ENCODE measurements at places on chromosomes 1 and 21. TPM values are rescaled to one million over a fixed set of nuclear protein-coding genes. Genes with fewer than 3 reads are reported as not detected.

Gene MOB3C
- 26.0 TPM for polyA plus RNA-seq

Gene OLFML3
- not detected for polyA plus RNA-seq

Gene SESN2
- polyA plus RNA-seq, result 13.1 TPM

Gene LIN28A
- polyA plus RNA-seq, result not detected

Gene CIART
- polyA plus RNA-seq, result 0.60 TPM

Gene KCNJ10
- polyA plus RNA-seq, result not detected

Measured in CD8-positive, alpha-beta memory T cell (primary cell).